Activated T-cell treated with anti-CD3 and anti-CD28 coated beads, Interleukin-2, amount 50 U/mL, for 4 hours (primary cell): ENCODE measurements at places on chromosomes 7 and 10.
A peak's percentile ranks its signal among the peaks of the same experiment; 100 is the strongest.

DNA sequence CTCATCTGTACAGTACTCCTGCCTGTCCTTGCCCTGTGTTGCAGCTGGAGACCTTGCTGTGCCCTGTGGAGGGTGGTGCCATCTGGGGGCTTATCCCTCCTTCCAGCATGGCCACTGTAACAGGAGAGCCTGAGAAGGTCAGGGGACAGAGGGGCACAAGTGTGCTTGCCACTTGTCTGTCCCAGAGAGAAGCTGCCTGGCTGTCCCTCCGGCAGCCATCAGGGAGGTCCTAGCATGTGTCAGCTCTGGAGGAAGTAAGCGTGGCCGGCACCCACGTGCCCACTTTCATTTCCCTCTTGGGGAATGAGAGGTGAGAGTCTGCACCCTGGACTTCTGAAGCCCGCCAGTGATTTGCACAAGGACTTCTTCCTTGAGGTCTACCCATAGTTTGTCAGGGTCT lies 97.0 kb upstream of the PPIF start:
- DNase-seq = no peak

DNA sequence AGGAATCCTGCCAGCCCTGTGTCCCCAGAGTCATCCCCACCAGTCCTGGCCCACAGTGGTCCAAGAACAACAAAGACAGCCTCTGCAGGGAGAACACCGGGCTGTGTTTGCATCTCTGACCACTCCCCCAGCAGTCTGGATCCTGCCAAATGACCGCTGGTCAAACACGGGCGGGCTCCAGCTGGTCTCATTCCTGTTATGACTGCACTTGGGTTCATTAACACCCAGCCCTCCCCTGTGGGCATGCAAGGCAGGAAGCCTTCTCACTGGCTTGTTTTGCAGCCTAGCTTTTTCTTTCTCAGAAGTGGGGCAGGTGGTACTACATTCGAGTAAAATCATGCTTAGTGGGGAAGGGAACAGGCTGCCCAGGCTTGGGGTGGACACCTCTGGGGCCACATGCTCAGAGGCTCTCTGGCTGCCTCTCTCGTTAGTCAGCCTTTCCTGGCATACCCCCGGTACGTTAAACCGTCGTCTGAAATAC lies 190.0 kb downstream of the PLXNA4 start:
- no peak for DNase-seq

DNA sequence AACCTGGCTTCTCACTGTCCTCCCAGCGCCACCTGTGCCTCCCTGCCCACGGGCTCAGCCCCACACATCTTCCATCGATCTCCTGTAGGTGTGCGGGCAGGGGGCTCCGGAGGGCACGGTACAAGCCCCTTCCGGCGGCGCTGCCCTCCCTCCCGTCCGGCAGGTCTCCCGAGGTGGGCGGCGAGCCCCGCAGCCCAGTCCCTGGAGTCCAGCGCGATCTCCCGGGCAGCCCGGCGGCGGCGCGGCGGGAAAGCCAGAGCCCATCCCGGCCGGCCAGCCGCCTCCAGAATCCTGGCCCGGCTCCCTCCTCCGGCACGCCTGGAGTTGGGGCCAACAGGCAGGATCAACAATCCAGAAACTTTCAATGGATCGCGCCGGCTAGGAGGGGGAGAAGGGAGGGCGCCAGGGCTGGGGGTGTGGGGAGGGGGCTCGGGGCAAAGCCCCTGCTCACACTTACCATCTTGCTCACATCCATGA lies 100.1 kb downstream of the HIP1 start:
- DNase-seq = no peak

DNA sequence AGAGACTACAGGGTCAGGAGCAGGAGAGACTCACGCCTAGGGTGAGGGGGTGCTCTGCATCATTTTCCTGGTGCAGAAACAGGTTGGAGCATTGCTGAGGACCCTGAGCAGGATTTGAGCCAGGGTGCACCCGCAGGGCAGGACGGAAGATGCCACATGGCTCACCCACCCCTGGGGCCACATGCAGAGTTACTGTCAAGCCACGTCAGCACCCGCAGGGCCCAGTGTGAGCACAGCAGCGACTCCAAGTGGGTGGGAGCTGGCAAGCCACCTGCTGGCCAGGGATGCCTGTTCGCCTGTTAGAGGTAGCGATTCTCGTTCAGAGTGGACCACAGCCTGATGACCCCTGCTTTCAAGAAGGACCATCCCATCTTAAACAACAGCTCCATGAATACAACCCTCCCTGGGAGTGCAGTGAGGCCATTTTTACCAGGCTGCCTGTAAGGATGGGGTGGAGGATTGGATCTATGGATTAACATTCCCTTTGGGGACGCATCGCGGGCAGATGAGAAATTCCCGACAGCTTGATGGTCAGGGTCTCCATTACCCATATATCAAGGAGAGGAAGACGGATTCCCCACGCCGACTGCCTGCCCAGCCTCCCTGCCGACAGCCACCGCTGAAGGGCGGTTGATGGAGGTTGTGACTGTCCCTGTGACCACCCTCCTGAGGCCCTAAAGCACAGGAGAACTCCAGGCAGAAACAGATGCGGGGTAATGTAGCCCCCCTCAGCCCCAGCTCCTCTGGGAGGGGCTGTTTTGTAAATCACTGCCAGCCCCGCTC lies 101.1 kb upstream of the RET start:
- DNase-seq = peak; percentile 1

DNA sequence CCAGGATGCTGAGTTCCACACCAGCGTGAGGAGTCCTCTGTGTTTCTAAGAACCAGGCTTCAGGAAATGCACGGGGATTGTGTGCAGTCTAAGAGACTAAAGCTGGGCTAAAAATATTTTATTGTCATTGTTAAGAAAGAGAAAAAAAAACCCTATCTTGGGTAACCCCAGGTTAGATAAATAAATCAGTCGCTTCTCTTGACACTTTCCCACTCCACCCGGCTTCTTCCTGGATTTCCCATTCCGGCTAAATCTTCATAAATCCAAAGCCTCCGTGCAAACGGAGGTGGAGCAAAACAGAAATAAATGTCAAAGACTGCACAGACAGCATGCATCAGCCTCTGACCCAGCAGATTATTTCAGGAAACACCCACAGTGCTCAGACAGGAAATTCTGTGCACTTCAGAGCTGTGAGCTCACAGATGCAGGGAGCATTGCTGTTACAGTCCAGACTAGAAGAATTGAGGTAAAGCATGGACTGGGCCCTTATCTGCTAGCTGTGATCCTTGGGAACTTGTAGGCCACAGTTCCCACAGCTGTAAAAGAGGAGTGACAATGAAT lies 44.8 kb upstream of the GRID1 start:
- peak; percentile 24 for DNase-seq

GRCh38 chr10:22648547-22648961 lies 65.8 kb downstream of the PIP4K2A start:
- DNase-seq = no peak

- no peak for DNase-seq
These were observed 2.3 kb upstream of the SMKR1 start for GRCh38 chr7:129499999-129500398.

GRCh38 chr10:114077815-114078219 lies 34.2 kb downstream of the ADRB1 start:
- no peak for DNase-seq

DNA sequence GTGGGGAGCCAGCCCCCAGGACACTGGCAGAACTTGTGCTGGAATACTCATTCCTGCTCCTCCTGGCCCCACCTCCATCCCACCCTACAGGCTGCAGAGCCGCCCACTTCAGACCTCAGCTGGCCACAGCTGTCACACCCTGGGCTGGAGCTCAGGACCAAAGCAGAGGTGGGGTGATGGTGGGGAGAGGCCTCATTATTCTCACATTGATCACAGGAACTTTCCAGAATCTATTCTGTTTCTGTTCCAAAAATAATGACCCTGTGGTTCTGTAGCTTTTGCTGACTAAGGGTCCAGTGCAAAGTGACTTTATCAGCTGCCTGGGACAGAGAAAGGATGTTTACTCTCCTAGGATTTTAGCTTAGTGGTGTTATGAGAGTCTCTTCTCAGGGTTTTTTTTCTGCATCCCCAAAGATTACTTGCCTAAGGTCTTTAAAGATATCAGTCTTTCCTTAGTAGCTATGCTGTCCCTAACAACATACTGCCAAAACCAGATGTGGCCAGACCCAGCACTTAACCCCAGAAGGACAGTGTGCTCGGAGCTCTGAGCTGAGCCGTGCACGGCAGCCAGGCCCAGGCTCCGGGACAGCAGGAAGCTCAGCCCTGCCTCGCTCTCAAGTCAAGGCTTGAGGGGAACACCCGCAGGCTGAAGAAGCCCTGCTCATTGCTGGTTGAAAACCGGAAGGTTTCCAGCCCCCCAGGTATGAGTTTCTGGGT lies 223.3 kb downstream of the MLLT10 start:
- DNase-seq = no peak

- no peak for DNase-seq
These were observed 10.5 kb downstream of the LSM5 start for GRCh38 chr7:32479574-32480200.

DNA sequence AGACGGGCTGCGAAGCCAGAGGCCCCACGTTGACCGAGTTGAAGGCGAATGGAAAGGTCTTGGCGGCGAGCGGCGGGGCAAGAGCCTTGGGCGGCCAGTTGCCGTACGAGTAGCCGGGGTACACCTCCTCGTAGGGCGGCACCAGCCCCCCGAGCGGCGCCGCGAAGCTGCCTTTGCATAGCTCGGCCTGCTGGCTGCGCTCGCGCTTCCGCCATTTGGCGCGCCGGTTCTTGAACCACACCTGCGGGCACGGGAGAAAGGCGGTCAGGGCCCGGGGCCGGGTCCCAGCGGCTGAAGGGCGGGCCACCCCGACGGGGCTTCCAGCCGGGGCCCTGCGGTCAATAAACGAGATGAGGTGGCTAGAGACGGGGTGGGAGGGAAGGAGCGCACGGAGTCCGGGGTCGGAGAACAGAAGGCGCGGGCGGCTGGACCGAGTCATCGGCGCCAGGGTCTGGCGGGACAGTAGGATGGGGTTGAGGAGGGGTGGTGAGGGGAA lies 4.8 kb downstream of the ELOVL3 start:
- DNase-seq = peak; percentile 38

GRCh38 chr7:703049-703448 lies 23.4 kb upstream of the DNAAF5 start:
- DNase-seq = no peak

DNA sequence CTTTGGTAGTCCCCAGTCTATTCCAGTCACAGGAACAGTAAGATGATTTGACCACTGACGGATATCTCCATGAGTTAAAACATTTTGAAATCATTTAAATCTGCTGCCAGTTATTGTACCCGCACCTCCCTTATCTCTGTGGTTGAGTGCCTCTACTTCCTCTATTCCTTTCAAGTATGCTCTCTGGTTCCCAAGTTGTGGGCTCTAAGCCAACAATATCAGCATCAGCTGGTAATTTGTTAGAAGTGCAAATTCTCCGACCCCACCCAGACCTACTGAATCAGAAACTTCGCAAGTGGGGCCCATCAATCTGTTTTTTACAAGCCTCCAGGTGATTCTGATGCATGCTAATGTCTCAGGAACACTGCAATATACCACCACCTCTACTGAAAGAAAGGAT lies 235.5 kb downstream of the CCSER2 start:
- DNase-seq = no peak

- DNase-seq = no peak
These were observed 23.3 kb downstream of the LRRC20 start for GRCh38 chr10:70359017-70359550.

DNA sequence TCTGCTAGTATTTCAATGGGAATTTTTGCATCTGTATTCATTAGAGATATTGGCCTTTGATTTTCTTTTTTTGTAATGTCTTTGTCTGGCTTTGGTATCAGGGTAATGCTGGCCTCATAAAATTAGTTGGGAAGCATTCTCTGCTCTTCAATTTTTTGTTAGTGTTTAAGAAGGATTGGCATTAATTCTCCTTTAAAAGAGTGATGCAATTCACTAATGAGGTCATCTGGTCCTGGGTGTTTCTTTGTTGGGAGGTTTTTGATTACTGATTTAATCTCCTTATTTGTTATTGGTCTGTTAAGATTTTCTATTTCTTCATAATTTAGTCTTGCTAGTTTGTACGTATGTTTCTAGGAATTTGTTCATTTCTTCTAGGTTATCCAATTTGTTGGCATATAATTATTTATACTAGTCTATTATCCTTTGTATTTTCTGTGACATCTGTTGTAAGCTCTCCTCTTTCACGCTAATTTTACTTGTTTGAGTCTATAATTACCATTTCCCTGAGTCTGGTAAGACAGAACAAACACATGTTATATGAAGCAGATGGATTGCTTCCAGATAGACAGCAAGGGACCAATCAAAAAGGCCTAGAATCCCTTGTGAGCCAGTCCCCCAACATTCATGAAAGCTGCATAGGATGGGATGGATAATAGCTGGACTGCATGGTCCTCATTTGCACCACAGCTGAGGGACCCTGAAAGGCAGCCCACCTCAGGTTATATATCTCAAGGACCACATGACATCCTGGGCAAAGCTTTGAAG lies 54.4 kb downstream of the MTPAP start:
- DNase-seq = no peak

DNA sequence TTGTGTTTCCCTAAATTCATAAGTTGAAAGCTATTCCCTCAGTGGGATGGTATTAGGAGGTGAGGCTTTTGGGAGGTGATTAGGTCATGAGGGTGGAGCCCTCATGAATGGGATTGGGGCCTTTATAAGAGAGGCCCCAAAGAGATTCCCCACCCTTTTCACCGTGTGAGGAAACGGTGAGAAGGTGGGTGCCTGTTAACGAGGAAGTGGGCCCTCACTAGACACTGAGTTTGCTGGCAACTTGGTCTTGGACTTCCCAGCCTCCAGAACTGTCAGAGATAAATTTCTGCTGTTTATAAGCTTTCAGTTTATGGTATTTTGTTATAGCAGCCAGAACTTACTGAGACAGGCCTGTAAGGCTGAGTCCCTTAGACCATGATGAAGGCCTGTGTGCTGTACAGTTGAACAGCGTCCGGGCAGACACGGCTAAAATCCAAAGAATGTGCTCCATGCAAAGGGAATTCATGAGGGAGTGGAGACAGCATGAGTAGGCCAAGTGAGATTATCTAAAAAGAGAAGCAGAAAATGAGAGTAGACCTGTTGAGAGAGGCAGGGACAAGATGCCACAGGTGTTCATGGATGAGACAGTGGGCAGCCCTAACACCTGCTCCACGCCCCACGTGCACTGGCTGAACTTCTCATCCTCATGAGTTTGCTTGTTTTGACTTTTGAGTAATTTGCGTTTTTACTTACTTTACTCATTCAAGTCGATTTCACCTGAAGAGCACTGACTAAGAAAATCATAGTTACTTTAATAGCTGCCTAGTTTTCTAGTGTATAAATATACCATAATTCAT lies 66.9 kb upstream of the SFMBT2 start:
- no peak for DNase-seq

- DNase-seq = no peak
These were observed 111.6 kb upstream of the PTPRZ1 start for GRCh38 chr7:121761399-121761798.

GRCh38 chr10:31930023-31930751 lies 1.6 kb upstream of the ARHGAP12 start:
- DNase-seq = no peak
